ENCODE measurements at places on chromosomes 12 and 14. TPM values are rescaled to one million over a fixed set of nuclear protein-coding genes. Genes with fewer than 3 reads are reported as not detected.

GRCh38 chr14:32306549-32306948 is 22.5 kb upstream of the AKAP6 start:
- no peak overlapping the region for H3K4me3 ChIP-seq
- H3K4me1 ChIP-seq = no peaks in the 10 kb centered on the region
- H3K27ac ChIP-seq = no peak overlapping the region
- no peak for DNase-seq
- no peaks in the 10 kb centered on the region for H3K36me3 ChIP-seq

GRCh38 chr14:77110286-77110685 is 12.2 kb downstream of the CIPC start:
- no peak overlapping the region for H3K4me3 ChIP-seq
- DNase-seq = no peak
- H3K36me3 ChIP-seq = no peaks in the 10 kb centered on the region
- peak overlapping the region; percentile 92 for H3K27ac ChIP-seq
- no peaks in the 10 kb centered on the region for H3K27me3 ChIP-seq
- peaks cover 13% of the 10 kb centered on the region for H3K4me1 ChIP-seq

DNA sequence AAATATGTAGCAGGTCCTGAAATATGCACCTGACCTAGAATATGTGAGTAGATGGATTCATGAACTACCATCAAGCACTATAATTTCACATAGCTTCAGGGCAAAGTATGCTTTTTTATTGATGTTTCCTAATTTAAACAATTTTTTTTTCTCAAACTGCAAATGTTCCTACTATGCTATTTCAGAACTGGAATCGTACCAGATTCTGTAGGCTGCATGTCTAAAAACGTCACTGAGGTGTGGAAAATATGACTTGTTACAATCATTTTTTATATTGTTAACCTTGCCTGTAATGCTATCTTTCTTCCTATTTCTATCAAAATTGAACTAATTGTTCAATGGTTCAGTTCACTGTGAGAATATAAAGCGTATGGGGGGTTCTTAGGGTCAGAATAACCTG is 78.0 kb upstream of the RERGL start:
- no peak for DNase-seq
- no peak overlapping the region for H3K4me3 ChIP-seq
- no peak overlapping the region for H3K27ac ChIP-seq
- H3K36me3 ChIP-seq = no peaks in the 10 kb centered on the region
- no peaks in the 10 kb centered on the region for H3K27me3 ChIP-seq

GRCh38 chr14:21241218-21241819 is 27.9 kb downstream of the HNRNPC start:
- DNase-seq = no peak
- no peak overlapping the region for H3K4me3 ChIP-seq
- no peaks in the 10 kb centered on the region for H3K27me3 ChIP-seq
- H3K27ac ChIP-seq = no peak overlapping the region
- no peaks in the 10 kb centered on the region for H3K36me3 ChIP-seq
- peaks cover 4% of the 10 kb centered on the region for H3K4me1 ChIP-seq

Gene SCN8A
- total RNA-seq = 5.0 TPM

- H3K4me3 ChIP-seq = no peak overlapping the region
- H3K36me3 ChIP-seq = no peaks in the 10 kb centered on the region
- no peaks in the 10 kb centered on the region for H3K27me3 ChIP-seq
Measured at GRCh38 chr14:34129927-34130552, 179.2 kb upstream of the EGLN3 start.

DNA sequence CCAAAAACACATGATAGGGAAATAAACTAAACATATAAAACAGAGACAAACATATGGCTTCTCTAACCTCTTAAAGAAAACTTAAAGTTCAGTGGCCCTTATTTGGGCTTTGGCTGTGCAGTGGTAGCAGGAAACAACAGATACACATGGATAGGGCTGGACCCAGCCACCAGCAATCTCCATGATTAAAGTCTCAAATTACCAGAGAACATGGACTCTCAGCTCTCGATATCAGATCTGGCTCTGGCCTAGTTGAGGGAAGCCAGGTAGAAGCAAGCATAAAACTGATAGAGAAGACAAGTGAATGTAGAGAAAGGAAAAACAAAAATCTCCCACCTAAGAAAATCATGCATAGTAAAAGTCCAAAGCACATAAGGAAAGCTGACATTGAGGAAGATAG is 164.8 kb downstream of the ITPR2 start:
- H3K4me3 ChIP-seq = no peak overlapping the region
- no peaks in the 10 kb centered on the region for H3K4me1 ChIP-seq
- no peaks in the 10 kb centered on the region for H3K27me3 ChIP-seq
- no peak for DNase-seq
- H3K36me3 ChIP-seq = no peaks in the 10 kb centered on the region

DNA sequence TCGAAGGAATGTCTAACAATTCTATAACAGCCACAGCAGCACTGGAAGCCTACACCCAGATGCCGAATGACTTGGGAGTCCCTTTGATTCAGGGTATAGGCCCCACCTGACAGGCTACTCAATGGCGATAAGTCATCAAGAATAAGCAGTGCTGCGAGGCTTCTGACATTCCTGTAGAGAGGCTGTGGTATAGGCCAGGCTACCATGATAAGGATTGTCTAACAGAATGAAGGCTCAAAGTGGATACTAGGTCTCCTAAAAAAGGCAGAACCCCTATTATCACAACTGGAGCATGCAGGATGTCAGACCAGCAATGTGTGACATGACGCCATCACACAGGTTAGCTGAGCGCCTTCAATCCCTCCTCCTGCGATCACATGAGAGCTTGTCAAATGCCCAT is 53.2 kb downstream of the ZFP36L1 start:
- no peak for DNase-seq
- H3K4me3 ChIP-seq = no peak overlapping the region
- no peaks in the 10 kb centered on the region for H3K27me3 ChIP-seq
- H3K36me3 ChIP-seq = no peaks in the 10 kb centered on the region
- no peaks in the 10 kb centered on the region for H3K4me1 ChIP-seq

- DNase-seq = peak; percentile 61
- H3K27ac ChIP-seq = peak overlapping the region; percentile 14
- no peaks in the 10 kb centered on the region for H3K27me3 ChIP-seq
- peak overlapping the region; percentile 32 for H3K4me3 ChIP-seq
Measured at GRCh38 chr12:15278816-15279658, 43.3 kb upstream of the PTPRO start.

Measured in breast epithelium (tissue), 4 donors.